ENCODE measurements at places on chromosomes 1 and 21.

DNA sequence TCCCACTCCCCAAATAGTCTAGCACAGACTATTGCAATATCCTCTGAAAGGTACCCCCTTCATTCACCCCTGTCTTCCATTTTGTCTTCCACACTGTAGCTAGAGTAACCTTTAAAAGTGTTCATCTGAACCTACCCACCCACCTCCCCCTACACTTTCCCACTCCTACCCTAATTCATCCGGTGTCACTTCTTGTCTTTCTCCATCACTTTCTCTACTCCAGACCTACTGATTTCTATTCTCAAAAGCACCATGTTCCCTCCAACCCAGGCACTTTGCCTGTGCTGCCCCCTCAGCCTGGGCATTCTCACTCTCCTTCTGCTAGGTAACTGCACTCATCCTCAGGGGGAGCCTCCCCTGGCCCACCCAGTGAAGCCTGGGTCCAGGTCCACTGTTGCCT lies 4.7 kb upstream of the MAN1C1 start:
- DNase-seq = no peak

- DNase-seq = no peak
Observed at GRCh38 chr21:26795866-26796329, 49.3 kb downstream of the ADAMTS1 start.

- DNase-seq = no peak
Observed at GRCh38 chr1:177645491-177646190, 324.2 kb downstream of the SEC16B start.

- DNase-seq = no peak
Observed at GRCh38 chr1:101379950-101380349, 143.1 kb downstream of the S1PR1 start.

- no peak for DNase-seq
Observed at GRCh38 chr1:155006601-155007101, 4.0 kb downstream of the ZBTB7B start.

DNA sequence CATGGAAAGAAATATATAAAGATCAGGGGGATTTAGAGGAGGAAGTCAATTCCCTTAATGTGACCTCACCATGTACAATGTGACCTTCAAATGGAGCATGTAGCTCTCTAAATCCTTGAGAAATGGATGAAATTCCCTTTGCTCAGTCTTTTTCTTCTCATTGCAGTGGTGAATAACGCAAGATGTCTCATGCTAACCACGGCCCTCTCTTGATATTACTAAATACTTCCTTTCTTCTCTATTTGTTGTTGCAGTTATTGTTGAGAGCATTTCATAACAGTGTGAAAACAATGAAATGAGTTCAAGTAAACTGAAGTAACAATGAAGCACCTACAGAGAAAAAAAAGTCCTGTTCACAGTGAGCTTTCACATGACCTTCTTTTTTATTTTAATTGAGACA lies 55.6 kb downstream of the ZNF281 start:
- no peak for DNase-seq

DNA sequence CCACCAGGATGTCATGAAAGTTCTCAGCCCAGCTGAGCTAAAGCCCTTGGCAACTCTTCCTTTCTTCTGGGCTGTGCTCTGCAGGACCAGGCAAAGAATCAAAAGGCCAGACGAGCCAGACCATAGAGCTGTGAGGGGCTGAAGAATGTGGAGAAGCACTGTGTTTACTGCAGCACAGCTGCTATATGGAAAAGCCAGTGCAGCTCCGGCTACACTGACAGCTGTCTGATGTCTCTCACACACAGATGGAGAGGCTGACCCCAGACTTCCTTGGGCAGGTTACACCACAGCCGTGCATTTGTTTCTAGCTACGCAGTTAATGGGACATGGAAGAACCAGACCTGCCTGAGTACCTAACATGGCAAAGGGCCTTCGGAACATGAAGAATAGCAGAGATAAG lies 40.3 kb downstream of the CD247 start:
- DNase-seq = no peak

DNA sequence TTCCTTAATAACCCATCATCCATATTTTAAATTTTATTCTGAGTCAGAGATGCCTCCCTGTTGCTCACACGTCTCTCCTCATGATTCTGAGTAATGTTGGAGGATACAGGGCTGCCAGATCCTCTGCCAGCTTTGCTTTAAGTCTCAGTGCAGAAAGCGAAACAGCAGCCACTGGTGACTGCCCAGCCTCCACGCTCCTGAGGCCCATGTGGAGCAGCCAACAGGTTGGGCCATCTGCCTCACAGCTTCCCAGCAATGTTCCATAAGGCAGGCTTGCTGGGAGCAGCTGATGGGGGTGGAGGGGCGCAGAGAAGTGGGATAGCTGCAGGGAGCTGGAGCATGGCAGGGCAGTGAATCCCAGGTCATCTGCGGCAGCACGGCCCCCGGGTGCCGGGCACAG lies 104.2 kb downstream of the IGSF21 start:
- DNase-seq = no peak

GRCh38 chr1:171753685-171754352 lies 12.0 kb upstream of the VAMP4 start:
- no peak for DNase-seq

DNA sequence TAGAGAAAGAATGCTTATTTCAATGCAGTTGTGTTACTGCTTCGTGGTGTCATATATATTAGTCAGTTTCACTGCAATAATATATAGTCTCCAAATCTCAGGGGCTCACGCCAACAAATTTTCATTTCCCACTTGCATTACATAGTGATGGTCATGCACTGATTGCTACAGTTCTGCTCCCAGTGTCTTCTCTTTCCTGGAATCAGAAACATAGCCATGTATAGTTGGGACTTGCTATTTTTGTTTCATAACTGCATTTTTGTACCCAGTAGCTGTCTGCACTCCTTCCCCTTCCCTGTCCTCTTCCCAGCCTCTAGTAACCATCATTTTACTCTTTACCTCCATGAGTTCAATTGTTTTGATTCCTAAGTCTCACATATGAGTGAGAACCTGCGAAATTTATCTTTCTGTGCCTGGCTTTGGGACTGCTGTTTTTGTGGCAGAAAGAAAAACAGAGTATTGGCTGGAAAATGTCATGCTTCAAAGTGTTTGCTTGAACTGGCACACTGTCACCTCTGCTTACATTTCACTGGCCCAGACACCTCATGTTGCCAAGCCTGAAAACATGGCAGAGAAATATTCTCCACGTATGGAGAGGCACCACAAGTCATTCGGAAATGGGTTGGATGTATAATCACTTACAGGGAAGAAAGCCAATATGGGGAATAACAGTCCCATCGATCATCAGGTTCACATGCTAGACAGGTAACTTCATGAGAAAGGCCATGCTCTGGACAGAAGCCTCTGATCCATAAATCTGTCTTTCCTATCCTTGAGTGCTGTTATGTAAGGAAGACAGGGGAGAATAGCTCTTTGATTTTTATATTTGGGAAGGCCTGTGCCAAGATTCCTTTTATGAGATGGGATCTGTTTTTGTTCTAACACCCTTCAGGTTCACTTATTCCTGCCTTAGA lies 60.4 kb upstream of the BACH1 start:
- DNase-seq = no peak
